Retinal pigment epithelial cell (primary cell): ENCODE measurements at places on chromosomes 12 and 14.

GRCh38 chr14:57275023-57275664 is 6.4 kb downstream of the AP5M1 start:
- no peak for DNase-seq

- no peak for DNase-seq
Measured at GRCh38 chr12:10160617-10161385, 11.1 kb downstream of the OLR1 start.

- peak; percentile 67 for DNase-seq
Measured at GRCh38 chr12:6372403-6373003, 2.9 kb downstream of the SCNN1A start.

DNA sequence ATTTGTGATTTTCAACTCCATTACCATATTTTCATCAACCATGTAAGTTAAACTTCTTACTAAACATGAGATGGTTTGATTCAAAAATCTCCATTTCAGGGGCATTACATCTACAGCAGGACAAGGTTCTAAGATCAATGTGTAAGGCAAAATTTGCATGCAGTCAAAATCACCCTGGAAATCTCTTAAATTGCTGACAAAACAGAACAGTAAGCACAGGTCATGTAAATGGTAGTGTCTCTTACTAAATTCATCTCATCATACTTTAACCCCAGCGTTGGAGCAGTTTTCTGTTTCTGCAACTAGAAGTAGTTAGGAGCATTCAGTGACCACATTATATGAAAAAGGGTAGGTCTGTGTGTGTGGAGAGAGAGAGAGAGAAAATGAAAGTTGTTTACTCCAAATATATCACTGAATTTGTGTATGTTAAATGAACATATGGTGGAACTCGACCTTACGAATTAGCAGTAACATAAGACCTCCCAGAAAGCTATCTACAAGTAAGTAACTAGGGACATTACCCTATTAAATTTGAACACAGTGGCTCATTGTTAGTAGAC is 227.5 kb downstream of the SSPN start:
- DNase-seq, result no peak

DNA sequence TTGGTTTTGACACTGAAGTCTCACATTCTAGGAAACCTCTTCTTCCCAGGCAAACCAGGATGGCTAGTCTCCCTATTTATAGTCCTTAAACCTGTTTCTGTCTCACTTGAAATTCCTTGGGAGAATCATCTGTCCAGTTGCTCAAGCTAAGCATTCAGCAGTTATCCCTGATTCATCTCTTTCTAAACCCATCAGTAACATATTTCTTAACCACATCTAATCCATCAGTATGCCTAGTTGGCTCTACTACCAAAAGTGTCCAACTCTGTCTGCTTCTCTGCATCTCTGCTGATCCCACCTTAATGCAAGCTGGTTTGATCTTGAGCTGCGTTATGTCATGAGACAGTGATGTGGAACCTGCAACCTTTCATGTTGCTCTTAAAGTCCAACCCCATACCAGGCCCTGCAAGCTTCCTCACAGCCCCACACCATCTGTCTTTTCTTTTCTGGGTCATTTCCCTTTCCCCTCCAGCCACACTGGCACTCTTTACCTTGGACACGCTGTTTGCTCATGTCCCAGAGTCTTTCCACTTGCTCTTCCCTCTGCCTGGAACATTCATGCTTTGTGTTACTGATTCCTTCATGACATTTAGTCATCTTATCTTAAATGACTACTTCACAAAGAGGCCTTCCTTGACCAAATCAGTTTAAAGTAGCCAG is 380.8 kb upstream of the RGS6 start:
- no peak for DNase-seq

GRCh38 chr14:61406675-61407074 is 85.3 kb downstream of the PRKCH start:
- no peak for DNase-seq

DNA sequence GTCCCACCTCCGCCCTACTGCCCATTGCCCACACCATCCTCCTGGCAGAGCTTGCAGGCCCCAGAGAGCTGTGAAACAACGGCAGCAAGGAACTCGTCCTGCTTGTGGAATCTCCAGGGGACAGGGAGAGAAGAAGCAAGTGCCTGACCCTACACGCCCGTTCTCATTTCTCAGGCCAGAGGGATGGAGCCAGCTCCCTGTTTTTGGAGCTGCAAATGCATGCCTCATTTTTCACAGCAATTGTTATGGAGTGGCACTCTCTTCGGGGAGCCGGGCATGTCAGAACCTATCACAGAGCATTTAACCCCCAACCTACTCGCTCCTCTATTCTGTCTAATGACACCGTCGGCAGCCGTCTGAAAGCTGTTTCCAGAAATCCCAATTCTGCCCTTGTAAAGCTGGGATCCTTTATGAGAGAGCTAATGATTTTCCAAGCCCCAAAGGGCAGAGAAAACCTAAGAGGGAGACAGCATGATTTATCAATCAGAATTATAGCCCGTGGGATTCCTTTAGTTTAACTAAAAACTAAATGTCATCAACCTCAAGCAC is 222.3 kb upstream of the NOS1 start:
- no peak for DNase-seq

- DNase-seq, result no peak
Measured at GRCh38 chr14:99174081-99174769, 97.8 kb downstream of the BCL11B start.

GRCh38 chr14:100297320-100298300 is 8.6 kb downstream of the SLC25A29 start:
- no peak for DNase-seq

DNA sequence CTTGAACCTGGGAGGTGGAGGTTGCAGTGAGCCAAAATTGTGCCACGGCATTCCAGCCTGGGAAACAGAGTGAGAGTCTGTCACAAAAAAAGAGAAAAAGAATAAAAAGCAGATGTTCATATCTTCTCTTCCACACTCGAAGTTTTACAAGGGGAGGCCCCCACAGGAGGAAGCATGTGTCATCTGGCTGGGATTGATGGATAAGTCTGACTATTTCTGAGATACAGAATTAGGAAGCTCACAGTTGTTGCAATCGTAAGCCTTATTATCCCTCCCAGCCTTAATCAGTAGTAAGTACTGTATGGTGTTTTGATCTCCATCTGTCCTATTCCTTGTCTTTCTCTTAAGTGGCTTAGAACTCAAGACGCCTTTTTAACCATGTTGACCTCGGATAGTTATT is 31.9 kb upstream of the RASSF8 start:
- no peak for DNase-seq

GRCh38 chr14:55256586-55256985 is 14.6 kb upstream of the FBXO34 start:
- no peak for DNase-seq

GRCh38 chr14:63046339-63047268 is 1.3 kb upstream of the KCNH5 start:
- DNase-seq, result no peak

GRCh38 chr12:128592220-128592744 is 231.5 kb downstream of the SLC15A4 start:
- DNase-seq, result no peak

DNA sequence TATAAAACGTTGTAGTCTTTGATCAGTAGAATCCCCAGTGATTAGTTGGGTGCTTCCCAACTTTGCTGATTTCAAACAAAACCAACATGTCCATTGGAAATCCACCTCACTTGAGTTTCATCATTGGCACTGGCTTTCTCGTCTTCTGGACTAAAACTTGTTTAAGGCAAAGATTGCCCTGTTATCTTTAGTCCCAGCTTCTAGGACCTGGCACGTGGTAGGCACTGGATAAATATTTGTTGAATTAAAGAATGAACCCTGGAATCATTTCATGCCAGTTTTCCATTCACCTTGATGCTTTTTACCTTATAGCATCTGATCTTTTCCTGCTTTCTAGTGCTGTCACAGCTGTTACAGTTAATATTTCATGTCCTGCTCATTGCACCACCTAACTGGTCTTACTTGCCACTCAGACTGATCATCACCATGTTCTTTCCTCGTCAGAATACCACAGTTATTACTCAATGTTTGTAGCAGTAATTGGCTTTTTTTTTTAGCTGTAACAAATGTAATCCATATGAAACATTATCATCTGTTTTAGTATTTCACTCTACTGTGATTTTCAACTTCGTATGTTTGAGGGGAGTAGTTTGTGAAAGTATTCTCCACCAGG is 7.3 kb upstream of the C12orf50 start:
- no peak for DNase-seq

GRCh38 chr12:20950248-20950647 is 139.7 kb downstream of the SLCO1B3 start:
- no peak for DNase-seq

GRCh38 chr12:45458854-45459807 is 243.2 kb downstream of the ANO6 start:
- DNase-seq, result peak; percentile 92

DNA sequence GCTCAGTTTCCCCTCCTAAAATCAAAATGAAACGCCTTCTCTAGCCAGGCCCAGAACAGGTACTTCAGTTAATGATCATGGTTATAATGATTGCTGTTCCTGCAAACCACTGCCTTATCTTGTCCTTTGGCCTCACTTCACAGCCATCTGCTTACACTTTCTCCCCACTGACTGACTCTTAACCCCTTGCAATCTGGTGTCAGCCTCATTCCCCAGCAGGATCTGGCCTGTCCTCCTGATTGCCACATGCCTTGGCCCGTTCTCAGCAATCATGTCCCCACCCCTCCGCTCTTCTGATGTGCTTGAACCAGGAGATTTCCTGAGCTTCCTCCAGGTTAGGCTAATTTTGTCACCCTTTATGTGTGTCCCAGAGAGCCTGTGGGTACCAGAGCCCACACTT is 64.5 kb downstream of the KCNA1 start:
- DNase-seq, result no peak

DNA sequence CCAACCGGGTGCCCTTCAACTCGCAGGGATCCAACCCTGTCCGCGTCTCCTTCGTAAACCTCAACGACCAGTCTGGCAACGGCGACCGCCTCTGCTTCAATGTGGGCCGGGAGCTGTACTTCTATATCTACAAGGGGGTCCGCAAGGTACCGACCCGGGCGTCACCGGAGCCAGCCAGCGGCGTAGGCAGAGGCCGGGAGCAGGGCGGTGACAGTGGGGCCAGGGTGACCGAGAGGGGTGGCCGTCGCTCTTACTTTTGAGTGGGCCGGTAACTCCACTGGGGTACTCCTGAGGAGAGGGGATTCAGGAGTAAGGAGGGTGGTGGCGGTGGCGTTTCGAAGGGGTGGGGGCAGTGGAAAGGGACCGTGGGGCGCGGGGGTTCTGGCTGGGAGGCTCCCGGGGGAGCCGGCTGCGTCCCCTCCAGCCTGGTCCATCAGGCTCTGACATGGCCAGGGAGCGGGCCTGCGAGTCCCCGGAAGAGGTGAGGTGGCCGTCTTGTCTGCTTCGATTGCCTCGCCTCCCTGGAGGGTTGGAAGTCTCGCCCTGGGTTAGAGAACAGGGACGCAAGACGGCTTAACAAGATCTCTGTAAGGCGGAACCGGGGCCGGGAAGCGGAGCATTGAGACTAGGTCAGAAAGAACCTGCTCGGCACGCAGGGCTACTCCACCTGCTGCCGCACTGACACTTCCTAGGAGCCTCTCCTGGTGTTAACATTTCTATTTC is 491 bp downstream of the WDR20 start:
- DNase-seq, result no peak

DNA sequence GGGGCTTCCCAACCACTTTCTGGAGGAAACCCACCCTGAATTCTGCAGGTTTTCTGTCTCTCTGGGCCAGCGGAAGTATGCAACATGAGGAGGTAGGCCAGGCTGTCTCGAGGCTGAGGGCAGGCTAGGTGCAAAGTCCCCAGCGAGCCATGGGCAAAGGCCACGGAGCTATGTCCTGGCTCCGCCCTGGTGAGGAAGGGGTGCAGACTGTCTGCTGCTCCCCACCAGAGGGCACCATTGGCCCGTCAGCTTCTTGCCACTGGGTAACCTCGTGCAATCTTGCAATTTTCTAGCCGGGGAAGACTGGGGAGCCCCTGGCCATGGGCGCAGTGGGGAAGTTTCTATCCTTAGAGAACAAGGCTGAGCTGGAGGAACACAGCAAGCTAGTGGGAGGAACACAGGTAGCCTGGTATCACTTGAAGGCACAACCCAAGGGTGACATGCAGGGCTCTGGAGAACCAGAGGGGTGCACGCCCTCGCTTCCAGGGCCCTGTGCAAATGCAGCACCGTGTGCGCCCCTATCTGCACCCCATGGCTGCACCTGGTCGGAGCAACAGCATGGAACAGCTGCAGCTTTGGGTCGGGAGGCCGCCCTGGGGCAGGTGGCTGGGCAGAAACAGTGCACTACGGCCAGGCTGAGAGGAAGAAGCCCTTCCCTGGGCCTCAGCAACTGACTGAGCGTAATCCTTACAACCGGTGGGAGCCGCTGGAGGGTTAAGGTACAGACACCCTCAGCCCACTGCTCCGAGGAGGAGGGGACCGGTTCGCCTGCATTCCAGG is 27.6 kb upstream of the RPLP0 start:
- no peak for DNase-seq

DNA sequence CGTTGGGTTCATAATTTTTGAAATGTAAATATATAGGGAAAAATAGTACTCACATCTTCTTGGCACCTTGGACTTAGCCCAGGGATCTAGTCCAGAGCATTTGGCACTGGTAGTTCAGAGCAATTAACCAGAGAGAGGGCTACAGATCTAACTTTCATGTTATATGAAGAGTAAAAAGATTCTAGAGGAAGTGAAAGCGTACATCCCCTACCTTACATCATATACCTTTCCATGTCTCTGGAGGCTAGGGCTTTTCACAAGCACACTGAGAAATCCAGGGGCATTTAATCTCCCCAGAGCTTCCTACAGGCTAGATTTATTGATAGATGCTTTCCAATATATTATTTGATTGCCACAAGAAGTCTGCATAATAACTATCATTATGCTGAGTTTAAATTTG is 687.5 kb upstream of the FBXO33 start:
- no peak for DNase-seq

GRCh38 chr14:59638885-59639284 is 62.3 kb upstream of the CCDC175 start:
- no peak for DNase-seq

DNA sequence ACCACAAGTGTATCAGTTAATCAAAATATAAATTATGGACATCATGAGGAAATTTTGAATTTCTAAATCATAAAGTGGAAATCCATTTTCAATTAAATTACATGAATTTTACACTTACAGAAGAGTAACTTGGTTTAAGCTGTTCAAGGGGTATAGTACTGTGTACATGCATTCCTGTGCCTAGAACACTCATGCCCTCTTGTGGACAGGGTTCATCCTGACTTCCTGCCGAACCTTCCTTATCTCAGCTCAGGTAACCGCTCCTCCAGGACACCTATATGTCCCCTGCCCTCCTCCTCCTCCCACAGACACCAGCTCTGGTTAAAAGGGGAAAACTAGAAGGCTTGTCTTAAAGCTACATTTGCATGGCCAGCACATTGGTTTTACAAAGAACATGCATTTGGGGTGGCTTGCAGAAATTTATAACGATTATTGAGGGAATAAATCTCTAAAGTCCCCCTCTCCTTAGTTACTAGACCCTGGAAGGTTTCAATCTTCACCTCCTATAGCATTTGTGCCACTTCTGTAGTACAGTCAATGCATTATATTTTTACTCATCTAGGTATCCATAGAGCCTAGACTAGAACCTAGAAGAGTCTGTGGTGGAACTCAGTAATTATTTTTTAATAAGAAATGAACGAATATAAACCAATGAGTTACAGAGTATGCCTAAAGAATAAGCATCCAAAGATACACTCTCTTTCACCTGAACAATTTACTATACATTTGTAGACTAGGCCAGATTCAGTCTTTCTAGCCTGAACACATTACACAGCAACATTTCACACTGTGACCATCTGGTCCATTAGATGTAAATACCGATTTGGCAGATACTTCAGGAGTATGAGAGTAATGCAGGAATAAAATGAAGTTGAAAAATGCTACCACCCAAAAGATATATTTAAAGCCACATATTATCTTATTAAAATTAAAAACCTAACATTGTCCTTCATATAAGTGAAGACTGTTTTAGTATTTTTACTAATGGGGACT is 345.6 kb downstream of the PAWR start:
- DNase-seq, result no peak

GRCh38 chr12:117872546-117873169 is 96.1 kb downstream of the KSR2 start:
- no peak for DNase-seq
